LHCN-M2 (cell line): ENCODE measurements at places on chromosomes 1 and 21.

- peak; percentile 7 for DNase-seq
Observed at GRCh38 chr1:173532237-173532636, 55.1 kb downstream of the PRDX6 start.

DNA sequence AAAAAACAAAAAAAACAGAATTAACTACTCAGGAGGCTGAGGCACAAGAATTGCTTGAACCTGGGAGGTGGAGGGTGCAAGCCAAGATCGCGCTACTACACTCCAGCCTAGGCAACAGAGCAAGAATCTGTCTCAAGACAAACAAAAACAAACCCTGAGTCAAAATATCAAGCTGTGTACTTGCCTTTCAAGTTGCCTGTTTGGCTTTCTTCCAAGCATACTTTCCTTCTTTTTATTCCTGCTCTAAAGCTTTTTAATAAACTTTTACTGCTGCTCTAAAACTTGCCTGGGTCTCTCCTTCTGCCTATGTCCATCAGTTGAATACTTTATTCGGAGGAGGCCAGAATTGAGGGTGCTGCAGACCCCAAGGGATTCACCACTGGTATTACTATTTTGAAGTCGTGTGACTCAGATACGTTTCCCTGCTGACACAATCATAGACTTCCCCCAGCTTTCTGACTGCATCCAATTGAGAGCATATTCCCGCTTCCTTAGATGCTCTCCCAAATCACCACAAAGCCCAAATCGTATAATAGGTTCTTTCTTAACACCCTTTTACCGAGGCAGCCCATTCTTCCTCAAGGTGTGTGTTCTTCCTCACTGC lies 3.5 kb upstream of the ACBD6 start:
- no peak for DNase-seq

GRCh38 chr1:87927391-87928280 lies 599.0 kb downstream of the LMO4 start:
- no peak for DNase-seq

- peak; percentile 67 for DNase-seq
Observed at GRCh38 chr1:178143730-178144690, 50.1 kb downstream of the RASAL2 start.

- no peak for DNase-seq
Observed at GRCh38 chr1:69504730-69505252, 62.9 kb upstream of the LRRC7 start.

DNA sequence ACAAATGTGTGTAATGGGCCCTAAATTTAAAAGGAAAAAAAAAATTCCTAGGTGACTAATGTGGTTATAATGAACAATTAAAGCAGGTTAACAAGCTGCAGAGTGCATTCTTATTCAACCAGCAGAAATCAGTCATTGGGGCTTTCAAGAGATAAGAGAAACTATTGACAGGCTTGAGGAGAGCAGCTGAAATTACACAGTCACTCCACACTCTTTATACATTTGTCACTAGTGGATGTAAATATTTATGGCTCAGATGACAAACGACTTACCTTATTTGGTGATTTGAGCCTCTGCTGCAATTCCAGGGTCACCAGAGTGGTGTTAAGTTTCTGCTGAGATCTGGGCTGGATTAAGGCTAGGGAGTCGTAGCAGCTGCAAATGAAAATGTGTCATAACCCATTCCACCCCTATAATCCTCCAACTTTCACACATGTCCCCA lies 896.3 kb downstream of the TTLL7 start:
- DNase-seq, result peak; percentile 62
